BE2C (cell line): ENCODE measurements at places on chromosomes 2 and 18.

GRCh38 chr2:163670929-163671328 lies 64.9 kb downstream of the FIGN start:
- DNase-seq: no peak

DNA sequence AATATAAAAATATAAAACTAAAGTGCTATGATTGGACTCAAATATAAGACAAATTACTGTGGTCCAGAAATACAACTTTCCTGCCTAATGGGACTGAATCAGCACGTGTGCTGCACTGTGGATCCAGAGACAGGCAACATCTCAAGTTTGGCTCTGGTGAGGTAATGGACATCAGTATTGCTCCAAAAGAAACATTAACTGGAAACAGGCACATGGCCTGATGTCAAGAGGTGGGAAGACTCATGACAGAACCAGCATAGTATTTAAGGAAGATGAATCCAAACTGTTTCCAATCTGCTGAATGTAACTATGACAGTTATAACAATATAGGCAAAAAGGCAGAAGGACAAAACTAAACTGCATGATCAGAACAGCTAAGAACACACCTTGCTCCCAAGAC lies 354.6 kb downstream of the FSIP2 start:
- DNase-seq: no peak

DNA sequence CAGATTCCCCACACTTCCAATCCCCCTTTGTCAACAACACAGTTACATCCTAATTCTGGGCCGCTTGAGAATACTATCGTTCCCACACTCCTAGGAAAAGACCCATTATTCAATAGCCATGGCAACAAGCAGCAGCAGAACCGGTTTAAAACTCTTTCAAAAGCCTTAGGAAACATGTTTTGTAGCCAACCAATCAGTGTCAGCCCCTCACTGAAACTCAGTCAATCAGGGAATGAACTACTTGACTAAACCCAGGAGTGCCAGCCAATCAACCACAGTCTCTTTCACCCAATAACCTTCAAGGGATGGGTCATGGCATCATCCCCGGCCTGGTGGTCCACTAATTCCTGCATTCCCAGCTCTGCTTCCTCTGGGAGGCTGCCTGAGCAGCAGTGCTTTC lies 204.8 kb upstream of the HS6ST1 start:
- DNase-seq: no peak

DNA sequence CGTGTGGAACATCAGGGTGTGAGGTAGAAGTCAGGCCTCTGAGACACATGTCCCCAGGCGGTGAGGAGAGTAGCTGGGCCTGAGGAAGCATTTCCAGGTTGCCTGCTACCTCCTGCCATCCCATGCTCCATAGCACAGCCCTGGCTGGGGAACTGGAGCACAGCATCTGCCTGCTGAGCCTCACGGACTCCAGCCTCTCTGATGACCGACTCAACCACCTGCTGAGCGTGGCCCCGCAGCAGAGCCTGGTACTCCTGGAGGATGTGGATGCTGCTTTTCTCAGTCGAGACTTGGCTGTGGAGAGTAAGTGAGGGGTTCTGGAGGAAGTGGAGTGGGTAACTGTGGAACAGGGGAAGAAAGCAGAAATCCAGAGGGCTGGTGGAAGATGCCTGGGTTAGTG lies 2.9 kb downstream of the BCS1L start:
- DNase-seq: no peak

- no peak for DNase-seq
Measured at GRCh38 chr2:174617718-174618117, 20.1 kb upstream of the WIPF1 start.

DNA sequence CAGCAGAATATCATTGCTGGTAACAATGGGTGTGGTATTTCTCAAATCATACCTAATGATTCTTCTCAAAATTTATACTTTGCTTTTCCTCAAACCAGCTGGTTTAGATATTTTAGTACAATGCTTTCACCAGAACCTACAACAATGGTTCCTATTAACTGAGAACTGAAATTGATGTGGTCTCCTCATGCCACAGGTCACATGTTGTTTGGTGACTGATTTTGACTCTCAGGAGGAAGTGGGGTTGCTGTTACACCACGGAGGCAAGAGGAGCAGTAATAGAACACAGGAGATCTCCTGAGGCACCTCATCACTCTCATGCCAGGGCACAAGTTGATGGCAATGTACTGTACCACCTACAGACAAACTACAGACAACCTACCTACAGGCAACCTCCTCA lies 3.0 kb upstream of the CEP68 start:
- DNase-seq: no peak

GRCh38 chr2:105882341-105882740 lies 137.6 kb downstream of the NCK2 start:
- no peak for DNase-seq
